Gastroesophageal sphincter (tissue), 4 donors: ENCODE measurements at places on chromosomes 13 and 19. TPM values are rescaled to one million over a fixed set of nuclear protein-coding genes. Genes with fewer than 3 reads are reported as not detected.

PDE4A gene
- 9.0 TPM for total RNA-seq

CYP4F11 gene
- total RNA-seq: 2.3 TPM

ZNF575 gene
- 3.3 TPM for total RNA-seq

REEP6 gene
- total RNA-seq: not detected

TMEM59L gene
- total RNA-seq: 1.4 TPM

GRCh38 chr13:42174344-42175162 is 97.4 kb upstream of the AKAP11 start:
- no peak for ATAC-seq

- no peak for ATAC-seq
Observed at GRCh38 chr13:80572308-80572922, 231.5 kb upstream of the SPRY2 start.

GRCh38 chr13:50366488-50367174 is 351.4 kb downstream of the KCNRG start:
- no peak for ATAC-seq

DNA sequence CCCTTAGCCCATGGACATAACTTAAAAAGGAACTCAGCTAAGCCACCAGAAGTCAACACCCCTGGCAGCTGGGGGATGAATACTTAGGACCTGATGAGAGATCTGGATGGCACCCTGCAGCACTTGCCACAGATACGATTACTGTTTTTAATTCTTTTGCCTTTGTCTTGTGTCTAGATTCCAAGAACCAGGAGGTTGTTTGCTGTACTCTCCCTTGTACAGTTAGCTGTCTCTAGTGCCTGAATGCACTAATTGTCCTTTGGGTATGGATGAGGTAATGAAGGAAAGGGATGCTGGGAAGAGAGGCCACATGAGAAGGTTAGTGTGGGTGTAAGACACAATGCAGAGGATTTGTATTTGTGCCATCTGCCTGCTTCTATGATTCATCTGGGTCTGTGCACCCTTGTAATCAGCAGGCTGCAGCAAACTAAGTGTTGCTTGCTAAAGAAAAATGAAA is 385.8 kb downstream of the KCNRG start:
- ATAC-seq: no peak

- no peak for ATAC-seq
Observed at GRCh38 chr13:97322740-97323342, 100.7 kb downstream of the MBNL2 start.

DNA sequence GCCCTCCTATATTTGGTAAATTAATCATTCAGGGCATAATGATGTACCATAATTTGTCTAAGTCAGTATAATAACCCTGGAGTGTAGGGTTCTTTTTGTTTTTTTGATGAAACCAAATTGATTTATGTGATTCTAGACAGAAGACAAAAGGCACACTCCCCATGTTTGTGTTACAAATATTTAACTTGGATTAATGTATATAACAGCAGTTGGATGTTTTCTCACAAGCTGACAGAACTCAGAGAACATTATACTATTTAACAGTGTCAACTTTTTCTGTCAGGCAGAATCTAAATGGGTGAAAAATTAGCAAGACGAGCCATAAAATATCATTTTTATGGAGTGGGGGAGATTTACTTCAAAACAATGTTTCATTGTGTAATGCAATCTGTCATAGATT is 15.2 kb downstream of the CBY2 start:
- ATAC-seq: no peak

- no peak for ATAC-seq
Observed at GRCh38 chr13:93876236-93876635, 603.2 kb downstream of the DCT start.

- ATAC-seq: no peak
Observed at GRCh38 chr19:29277102-29277501, 64.2 kb upstream of the UQCRFS1 start.

GRCh38 chr19:23294141-23294540 is 43.9 kb upstream of the ZNF724 start:
- no peak for ATAC-seq

DNA sequence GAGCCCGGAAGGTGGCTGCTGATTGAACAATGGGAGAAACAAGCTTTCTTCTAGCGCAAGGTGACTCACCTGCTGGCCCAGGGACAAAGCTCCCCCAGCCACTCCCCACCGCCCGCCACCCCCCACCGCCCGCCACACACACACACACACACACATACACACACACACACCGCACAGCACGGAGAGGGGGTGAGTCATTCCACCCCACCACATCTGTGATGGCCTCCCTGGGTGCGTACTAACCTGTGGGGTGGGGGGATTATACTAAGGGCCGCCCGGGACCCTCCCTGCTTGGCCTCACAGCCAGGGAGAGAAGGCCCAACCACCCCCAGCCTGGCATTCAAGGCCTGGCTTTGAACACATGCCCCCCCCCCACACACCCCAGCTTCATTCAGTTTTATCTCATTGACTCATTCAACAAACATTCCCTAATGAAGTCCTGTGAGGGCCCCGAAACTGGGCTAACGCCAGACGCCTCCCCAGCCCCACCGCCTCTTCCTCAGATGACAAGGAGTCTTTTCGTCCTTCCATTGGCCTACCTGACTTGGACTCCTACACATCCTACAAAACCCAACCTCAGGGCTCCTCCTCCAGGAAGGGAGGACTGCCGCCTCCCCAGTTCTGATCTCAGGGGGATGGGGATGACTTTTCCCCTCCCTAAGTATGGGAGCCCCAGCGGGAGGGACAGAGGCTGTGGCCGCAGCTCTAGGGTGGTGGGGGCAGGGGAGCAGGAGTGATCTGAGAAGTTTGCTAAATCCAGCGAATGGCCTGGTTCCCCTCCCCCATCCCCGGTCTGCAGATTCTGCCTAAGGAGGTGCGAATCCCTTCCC is 5.8 kb upstream of the ONECUT3 start:
- ATAC-seq: no peak

- peak; percentile 13 for ATAC-seq
Observed at GRCh38 chr19:45385392-45386221, 15.2 kb upstream of the ERCC2 start.

DNA sequence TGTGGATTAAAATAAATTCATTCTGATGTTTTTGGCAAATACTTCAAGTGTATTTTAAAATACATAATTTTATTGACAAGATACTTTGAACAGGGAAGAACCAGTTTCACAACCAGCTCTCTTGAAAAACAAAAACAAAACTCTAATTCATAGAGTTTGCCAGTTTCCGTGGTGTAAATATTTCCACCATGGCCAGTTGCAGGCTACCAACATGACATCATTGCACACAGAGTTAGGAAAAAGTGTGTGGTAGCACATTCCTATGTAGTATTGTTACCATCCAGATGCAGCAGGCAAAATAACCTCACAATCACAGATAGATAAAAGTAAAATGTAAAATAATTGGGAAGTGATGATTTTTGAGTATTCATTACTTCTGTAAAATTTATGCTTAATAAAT is 7.7 kb upstream of the RNF113B start:
- ATAC-seq: no peak

DNA sequence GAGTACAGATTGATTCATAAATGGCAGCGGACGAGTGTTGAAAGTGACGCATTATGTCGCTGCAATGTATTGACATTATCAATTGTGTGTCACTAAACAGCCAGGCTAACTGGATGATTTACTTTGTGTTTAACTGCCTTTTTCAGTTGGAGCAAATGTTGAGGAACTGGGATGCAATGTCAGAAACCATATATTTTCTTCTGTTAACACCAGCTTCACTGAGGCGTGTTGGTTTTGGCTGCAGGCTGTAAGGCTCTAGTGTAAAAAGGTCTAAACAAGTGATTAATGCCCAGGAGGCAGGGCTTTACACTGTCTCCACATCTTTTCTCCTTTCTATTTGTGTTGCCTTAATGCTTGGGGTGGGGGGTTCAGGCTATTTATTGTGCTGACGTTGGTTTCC is 80.1 kb downstream of the GGACT start:
- ATAC-seq: no peak

GRCh38 chr13:25489238-25489637 is 117.5 kb downstream of the ATP8A2 start:
- no peak for ATAC-seq

DNA sequence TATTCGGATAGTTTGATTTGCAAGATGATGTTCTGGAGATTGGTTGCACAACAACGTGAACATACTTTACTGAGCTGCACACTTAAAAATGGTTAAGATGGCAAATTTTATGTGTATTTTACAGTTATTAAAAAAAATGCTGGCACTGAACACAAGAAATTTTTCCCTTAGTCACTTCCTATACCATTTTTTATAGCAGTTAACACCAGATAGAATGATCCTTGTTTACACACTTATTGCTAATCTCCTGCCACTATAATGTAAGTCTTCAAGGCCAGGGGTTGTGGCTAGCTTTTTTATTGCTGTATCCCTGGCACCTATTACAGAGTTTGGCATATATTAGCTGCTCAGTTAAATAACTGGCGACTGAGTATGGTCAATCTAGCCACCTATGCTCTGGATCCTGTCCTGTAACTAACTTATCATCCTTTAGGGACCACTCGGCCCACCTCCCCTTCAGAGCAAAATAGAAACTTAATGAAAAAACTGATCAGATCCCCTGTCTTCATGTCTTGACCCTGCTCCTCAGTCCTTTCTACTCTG is 2.0 kb upstream of the EBPL start:
- ATAC-seq: no peak

DNA sequence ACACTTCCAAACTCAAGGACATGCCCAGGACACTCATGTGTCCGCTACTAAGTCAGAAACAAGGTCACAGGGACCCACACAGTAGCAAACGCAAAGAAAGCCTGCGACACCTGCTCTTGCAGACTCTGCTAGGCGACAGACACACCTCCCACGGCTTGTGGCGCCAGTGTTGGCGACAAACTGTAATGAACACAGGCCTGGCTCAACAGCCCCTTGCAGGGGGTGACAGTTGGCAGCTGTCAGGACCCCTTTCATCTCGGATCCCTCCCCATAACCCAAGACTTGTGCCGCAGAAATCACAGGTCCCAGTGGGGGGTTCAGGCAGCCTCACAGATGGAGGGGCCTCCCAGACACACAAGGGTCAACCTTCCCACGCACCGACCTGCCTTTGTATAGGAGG is 364 bp downstream of the CKM start:
- no peak for ATAC-seq

- ATAC-seq: no peak
Observed at GRCh38 chr13:34144142-34144541, 326.2 kb downstream of the RFC3 start.

GRCh38 chr13:50588491-50589130 is 254.9 kb downstream of the DLEU7 start:
- ATAC-seq: no peak

DNA sequence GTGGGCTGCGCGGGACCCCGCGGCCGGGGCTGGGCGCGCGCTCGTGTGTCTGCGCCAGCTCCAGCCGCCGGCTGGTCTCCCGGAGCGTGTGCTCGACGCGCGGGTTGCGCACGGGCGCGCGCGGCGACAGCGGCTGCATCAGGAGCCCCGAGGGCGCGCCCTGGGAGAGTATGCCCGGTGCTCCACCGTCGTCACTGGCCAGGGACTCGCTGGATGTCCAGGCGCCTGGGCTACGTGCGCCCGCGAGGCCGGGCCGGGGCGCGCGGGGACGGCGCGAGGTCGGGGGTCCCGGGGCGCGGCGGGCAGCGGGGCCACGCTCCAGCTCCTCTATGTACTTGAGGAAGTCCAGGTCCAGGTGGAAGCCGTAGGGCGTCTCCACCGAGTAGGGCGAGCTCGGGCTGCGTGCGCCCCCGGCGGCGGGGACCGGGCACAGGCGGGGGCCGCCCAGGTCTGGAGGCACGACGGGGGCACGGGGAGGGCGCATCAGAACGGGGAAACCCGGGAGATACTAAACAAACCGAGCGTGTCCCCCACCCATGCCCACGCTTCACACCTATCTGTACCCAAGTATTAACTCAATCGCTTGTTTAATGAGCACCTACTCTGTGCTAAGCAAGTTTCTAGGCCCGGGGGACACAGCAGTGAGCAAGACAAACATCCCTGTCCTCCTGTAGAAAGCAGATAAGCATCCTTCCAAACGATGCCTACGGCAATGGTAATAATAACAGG is 7.6 kb downstream of the KANK3 start:
- peak; percentile 14 for ATAC-seq

- ATAC-seq: no peak
Observed at GRCh38 chr19:18513868-18514267, 8.0 kb downstream of the ELL start.

- ATAC-seq: peak; percentile 97
Observed at GRCh38 chr19:38869836-38870607, 8.1 kb downstream of the RINL start.

DNA sequence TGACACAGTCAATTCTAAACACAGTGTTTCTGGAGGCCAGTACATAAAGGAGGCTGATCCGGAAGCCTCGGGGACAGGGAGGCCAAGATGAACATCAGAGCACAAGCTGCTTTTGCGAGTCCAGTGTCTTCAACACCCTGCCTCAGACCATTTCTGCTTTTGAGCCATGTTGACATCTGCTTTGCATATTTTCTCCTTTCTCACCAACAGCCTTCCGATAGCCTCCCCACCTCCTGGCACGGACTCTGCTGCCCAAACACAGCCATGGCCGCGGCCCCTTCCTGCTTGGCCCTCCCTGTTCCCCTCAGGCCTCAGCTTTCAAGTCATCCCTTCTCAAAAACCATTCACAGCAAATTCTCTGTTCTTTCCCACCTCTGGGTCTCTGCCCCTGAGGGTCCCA is 3.6 kb downstream of the LRRC25 start:
- ATAC-seq: no peak

DNA sequence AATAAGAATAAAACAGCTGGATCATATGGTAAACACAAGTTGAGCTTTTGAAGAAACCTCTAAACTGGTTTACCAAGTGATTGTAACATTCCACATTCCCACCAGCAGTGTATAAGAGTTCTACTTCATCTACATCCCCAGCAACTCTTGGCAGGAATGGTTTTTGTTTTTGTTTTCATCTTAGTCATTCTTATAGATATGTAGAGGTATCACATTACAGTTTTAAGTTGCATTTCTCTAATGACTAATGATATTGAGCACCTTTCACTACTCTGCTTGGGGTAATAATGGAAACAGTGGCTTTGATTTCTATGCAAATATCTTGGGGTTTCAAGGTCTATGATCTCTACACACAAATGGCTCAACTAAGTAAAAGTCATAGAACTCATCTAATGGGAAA is 614.5 kb downstream of the TBC1D4 start:
- no peak for ATAC-seq

DNA sequence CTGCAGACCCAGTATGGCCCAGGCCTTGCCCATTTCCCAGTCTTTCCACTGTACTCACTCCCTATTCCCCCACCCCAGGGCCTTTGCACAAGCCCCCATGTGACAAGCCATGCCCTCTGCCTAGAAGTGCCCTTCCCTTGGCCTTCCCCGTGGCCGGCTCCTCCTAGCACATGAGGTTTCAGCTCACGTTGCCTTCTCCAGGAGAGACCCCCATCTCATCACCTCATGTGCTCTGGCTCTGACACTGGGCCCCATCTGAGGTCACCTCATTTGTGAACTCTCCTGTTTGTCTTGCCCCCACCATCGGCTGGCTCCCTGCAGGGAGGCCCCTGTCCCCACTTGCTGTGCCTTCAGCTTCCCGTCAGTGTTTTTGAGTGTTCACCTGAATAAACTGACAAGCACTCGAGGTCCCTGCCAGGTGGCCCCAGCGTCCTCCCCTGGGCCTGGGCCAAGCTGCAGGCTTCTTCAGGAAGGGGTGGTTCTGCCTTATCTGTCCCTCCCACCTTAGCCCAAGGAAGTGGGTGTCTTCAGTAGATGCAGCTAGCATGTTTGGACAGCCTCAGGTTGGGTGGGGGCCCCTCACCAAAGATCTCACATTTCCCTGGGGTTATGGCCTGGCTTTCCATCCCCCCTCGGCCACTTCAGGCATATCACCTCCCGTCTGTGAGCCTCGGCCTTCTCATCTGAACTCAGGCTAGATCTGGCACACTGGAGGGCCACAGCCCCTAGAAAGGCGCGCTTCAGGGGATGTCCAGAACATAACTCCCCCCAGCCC is 3.8 kb upstream of the SLC25A42 start:
- no peak for ATAC-seq
